A549 treated with ZK216348 at 1 μM for 4 hours (cell line): ENCODE measurements at places on chromosomes 2 and 18. TPM values are rescaled to one million over a fixed set of nuclear protein-coding genes. Genes with fewer than 3 reads are reported as not detected.

LRATD1 gene
- 0.07 TPM in 1 of 5 replicates, not detected in the others for total RNA-seq

PAIP2B gene
- 0.16 to 0.36 TPM (median 0.34 TPM) in 5 replicates for total RNA-seq

ZNF397 gene
- 3.2 to 5.9 TPM (median 4.6 TPM) in 5 replicates for total RNA-seq

OSBPL6 gene
- total RNA-seq: 6.5 to 7.7 TPM (median 7.1 TPM) in 5 replicates

R3HDM1 gene
- 18.4 to 29.8 TPM (median 23.9 TPM) in 5 replicates for total RNA-seq

SALL3 gene
- not detected in 5 replicates for total RNA-seq

IL18R1 gene
- total RNA-seq: 0.49 to 1.2 TPM (median 0.82 TPM) in 5 replicates
